Left lung (tissue), 14 donors: ENCODE measurements at places on chromosomes 11 and 22. TPM values are rescaled to one million over a fixed set of nuclear protein-coding genes. Genes with fewer than 3 reads are reported as not detected.

GRCh38 chr11:67120881-67121710 lies 2.0 kb downstream of the KDM2A start:
- DNase-seq, result no peak

GRCh38 chr22:47918276-47918921 lies 1155.9 kb downstream of the TBC1D22A start:
- no peak for DNase-seq

- no peak for DNase-seq
Measured at GRCh38 chr11:8091721-8092120, 10.7 kb downstream of the TUB start.

GRCh38 chr22:37741312-37741795 lies 44.5 kb downstream of the TRIOBP start:
- peak; percentile 97 for DNase-seq

GRCh38 chr11:125314276-125315078 lies 149.9 kb downstream of the PKNOX2 start:
- DNase-seq, result no peak

Gene TMEM191C
- 1.8 TPM for total RNA-seq

Gene C1QTNF5
- 33.3 TPM for total RNA-seq

Gene SEC14L6
- 4.0 TPM for total RNA-seq
